DND-41 (cell line): ENCODE measurements at places on chromosomes 3 and 15.

GRCh38 chr3:48639944-48640606 lies 4.8 kb upstream of the SLC26A6 start:
- H3K27ac ChIP-seq: no peak overlapping the region
- H3K4me3 ChIP-seq: no peak overlapping the region
- H3K36me3 ChIP-seq: 0 out of 2 replicates have a peak, but pooled peaks cover 2% of the 10 kb centered on the region
- no peaks in the 10 kb centered on the region for H3K27me3 ChIP-seq
- H3K4me1 ChIP-seq: peaks cover 11% of the 10 kb centered on the region

DNA sequence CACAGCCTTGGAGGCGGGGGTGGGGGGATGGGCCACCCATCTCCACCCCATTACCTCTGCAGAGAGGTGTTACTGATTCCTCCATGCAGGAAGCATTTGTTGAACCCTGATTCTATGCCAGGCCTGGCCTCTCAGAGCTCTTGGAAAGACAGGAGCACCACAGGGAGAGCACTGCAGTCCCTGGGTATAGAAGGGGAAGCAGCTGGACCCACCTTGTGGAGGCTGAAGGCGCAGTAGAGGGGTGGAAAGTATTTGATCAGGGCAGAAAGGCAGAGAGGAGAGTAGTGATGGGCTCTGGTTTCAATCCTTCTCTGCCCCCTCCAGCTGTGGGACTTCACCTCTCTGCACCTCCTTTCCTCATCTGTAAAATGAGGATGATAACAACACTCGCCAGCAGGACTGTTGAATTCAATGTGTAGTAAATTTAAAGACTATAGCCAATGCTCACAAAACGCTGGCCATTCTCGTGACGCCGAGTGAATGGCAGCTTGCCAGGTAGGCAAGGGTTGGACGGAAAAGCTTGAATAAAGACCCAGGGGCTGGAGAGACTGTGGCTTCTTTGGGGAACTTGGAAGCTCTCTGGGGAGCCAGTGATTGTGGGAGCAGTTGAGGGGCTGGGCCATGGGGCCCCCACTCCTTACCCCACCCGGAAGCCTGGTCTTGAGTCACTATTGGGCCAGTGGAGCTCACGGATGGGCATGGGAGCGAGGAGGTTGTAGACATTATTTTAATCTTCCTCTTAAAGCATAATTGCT lies 8.0 kb upstream of the CCDC33 start:
- H3K4me3 ChIP-seq: no peak overlapping the region
- no peak for DNase-seq
- H3K36me3 ChIP-seq: no peaks in the 10 kb centered on the region
- H3K27me3 ChIP-seq: peaks cover 12% of the 10 kb centered on the region
- H3K4me1 ChIP-seq: no peaks in the 10 kb centered on the region
- no peak overlapping the region for H3K27ac ChIP-seq

- no peak overlapping the region for H3K4me3 ChIP-seq
- no peaks in the 10 kb centered on the region for H3K27me3 ChIP-seq
- DNase-seq: no peak
- no peaks in the 10 kb centered on the region for H3K36me3 ChIP-seq
- no peaks in the 10 kb centered on the region for H3K4me1 ChIP-seq
- H3K27ac ChIP-seq: no peak overlapping the region
Measured at GRCh38 chr3:79139395-79140068, 628.3 kb downstream of the ROBO1 start.

GRCh38 chr3:169581633-169582032 lies 81.9 kb downstream of the MECOM start:
- DNase-seq: no peak
- H3K4me1 ChIP-seq: no peaks in the 10 kb centered on the region
- no peak overlapping the region for H3K27ac ChIP-seq

- no peak for DNase-seq
- no peak overlapping the region for H3K27ac ChIP-seq
- H3K4me3 ChIP-seq: no peak overlapping the region
- H3K4me1 ChIP-seq: no peaks in the 10 kb centered on the region
- H3K27me3 ChIP-seq: no peaks in the 10 kb centered on the region
Measured at GRCh38 chr3:6861625-6862000, 698 bp downstream of the GRM7 start.

DNA sequence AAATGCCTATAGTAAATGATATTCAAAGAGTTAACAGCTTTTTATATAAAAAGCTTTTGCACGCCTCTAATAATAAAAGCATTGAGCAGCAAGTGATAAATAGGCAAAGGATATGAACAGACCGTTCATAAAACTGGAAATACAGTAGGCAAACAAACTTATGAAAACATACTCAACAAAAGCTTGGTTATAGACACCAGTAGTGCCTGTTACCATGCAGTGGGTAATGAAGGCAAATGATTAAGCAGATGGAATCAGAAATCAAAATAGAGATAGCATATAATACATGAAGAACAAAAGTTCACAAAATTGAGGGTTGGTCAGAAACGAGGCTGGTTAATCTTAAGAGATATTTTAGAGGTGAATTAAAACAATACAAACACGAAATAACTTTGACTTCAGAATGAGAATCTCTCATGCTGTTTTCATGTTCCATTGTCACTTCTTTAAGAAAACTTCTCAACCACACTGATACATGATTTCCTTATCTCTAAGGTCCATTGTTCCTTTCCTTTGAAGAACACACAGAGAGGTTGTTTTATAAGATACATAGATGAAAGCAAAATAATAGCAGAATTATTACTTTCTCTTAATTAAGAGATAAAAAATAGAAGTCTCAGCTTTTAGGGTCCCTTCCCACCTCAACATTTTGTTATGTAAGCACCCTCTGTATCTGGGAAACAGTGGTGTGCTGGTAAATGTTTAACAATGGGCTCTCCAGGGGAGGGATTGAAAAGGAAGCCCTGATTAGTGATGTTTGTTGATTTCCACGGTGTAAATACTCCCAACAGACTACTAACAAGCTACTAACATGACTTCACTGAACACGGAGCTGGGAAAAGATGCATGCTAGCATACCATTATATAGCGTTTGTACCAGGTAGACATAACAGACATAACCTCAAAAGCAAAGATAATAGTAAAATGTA lies 12.6 kb downstream of the RASGRP1 start:
- no peak overlapping the region for H3K4me3 ChIP-seq
- no peak for DNase-seq
- H3K27me3 ChIP-seq: no peaks in the 10 kb centered on the region

- H3K4me3 ChIP-seq: no peak overlapping the region
- H3K27me3 ChIP-seq: no peaks in the 10 kb centered on the region
- no peak for DNase-seq
- no peaks in the 10 kb centered on the region for H3K4me1 ChIP-seq
- H3K27ac ChIP-seq: no peak overlapping the region
Measured at GRCh38 chr3:53845103-53845880, 927 bp downstream of the CHDH start.

- H3K27me3 ChIP-seq: no peaks in the 10 kb centered on the region
- no peaks in the 10 kb centered on the region for H3K36me3 ChIP-seq
- no peak for DNase-seq
- no peak overlapping the region for H3K4me3 ChIP-seq
- no peaks in the 10 kb centered on the region for H3K4me1 ChIP-seq
Measured at GRCh38 chr15:99857836-99858235, 124.6 kb upstream of the LYSMD4 start.

DNA sequence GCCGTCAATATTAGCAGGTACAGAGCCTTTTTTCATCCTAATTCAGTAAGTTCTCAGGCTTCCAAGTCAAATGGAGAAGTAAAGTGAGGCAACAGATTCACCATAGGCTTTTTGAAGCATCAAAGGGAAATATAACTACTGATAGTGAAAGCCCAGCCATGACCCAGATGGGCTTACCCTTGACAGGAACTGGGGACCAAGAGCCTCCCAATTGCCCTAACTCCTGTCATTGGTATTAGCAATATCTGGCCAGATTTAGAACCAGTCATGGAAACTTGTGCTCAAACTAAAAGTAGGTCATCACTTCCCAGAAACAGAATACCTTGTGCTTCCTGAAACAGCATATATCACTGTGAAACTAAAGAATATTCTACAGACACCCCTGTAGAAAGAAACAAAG lies 33.0 kb downstream of the NME9 start:
- no peak overlapping the region for H3K4me3 ChIP-seq
- no peak for DNase-seq
- peaks cover 59% of the 10 kb centered on the region for H3K36me3 ChIP-seq
- no peak overlapping the region for H3K27ac ChIP-seq
- H3K27me3 ChIP-seq: no peaks in the 10 kb centered on the region

DNA sequence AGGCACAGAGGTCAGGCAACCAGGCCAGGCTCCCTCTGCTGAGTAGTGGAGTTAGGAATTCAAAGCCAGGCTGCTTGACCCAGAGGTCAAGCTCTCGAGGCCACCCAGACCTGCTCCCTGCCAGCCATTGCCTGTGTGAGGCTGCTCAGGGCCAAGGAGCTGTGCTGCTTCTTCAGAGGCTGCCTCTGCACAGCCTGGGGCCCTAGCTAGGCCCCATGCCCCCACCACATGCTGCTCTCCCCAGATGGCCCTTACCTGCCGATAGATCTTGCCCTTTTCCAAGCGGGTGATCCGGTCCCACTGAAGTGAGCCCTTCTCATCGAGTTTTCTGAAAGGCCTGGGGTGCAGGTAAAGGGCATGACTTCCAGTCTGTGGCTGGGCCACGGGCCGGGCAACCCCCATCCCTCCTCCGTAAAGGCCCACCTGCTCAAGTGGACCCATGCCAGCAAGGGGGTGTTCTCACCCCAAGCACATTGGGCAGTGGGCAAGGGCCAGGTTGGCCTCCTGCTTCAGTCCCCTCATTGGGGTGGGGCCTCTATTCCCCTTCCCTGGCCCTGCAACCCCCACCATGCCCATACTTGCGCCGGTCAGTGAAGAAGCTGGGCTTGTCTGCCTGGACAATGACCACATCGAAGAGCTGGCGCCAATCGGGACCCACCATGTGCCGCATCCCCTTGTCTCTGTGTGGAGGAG lies 6.5 kb downstream of the NT5DC2 start:
- no peaks in the 10 kb centered on the region for H3K36me3 ChIP-seq
- H3K27me3 ChIP-seq: no peaks in the 10 kb centered on the region
- no peak for DNase-seq
- H3K4me3 ChIP-seq: no peak overlapping the region
- no peak overlapping the region for H3K27ac ChIP-seq
- no peaks in the 10 kb centered on the region for H3K4me1 ChIP-seq

- H3K27me3 ChIP-seq: no peaks in the 10 kb centered on the region
- H3K36me3 ChIP-seq: no peaks in the 10 kb centered on the region
Measured at GRCh38 chr3:108603691-108604090, 14.2 kb downstream of the DZIP3 start.

GRCh38 chr3:146403792-146404191 lies 65.6 kb downstream of the PLSCR2 start:
- H3K4me3 ChIP-seq: no peak overlapping the region
- no peak for DNase-seq
- no peaks in the 10 kb centered on the region for H3K27me3 ChIP-seq
- no peaks in the 10 kb centered on the region for H3K4me1 ChIP-seq
- no peaks in the 10 kb centered on the region for H3K36me3 ChIP-seq

DNA sequence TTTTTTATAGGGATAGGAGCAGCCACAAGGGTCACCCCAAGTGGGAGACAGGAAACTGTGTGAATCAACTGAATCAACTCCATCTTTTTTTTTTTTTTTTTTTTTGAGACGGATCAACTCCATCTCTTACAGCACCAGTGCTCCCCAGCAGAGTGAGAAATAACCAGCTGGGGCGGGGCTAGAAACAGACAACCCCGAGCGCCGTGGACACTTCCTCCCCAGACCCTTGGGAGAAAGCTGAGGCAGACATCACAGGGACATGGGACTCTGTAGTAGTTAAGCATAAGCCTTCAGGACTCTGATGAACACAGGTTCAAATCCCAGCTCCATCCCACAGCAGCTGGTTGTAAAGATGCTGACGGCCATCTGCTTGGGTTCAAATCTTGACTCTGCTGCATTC lies 75.4 kb downstream of the PRICKLE2 start:
- no peaks in the 10 kb centered on the region for H3K4me1 ChIP-seq
- H3K27ac ChIP-seq: no peak overlapping the region
- H3K27me3 ChIP-seq: no peaks in the 10 kb centered on the region

DNA sequence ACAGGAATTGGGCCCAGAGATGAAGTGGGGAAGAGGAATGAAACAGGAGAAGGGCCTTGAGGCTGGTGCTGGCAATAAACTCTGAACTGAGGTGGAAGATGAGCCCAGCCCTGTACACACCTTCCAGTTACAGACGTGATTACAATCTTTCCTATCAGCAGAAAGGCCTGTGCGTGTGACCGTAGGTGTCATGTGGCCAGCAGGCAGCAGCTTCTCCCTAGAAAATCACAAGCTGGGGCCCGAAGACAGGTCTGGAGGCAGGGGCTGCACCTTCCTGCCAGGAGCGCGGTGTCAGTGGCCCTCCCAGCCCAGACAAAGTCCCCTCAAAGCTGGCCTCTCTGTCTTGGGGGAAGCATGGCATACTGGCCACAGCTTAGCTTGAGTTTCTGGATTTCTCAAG lies 16.7 kb upstream of the PIGZ start:
- no peaks in the 10 kb centered on the region for H3K4me1 ChIP-seq
- no peak overlapping the region for H3K4me3 ChIP-seq
- no peak for DNase-seq
- no peak overlapping the region for H3K27ac ChIP-seq
- no peaks in the 10 kb centered on the region for H3K36me3 ChIP-seq

GRCh38 chr3:193292386-193292785 lies 51.4 kb downstream of the PLAAT1 start:
- H3K4me3 ChIP-seq: no peak overlapping the region
- H3K36me3 ChIP-seq: no peaks in the 10 kb centered on the region
- DNase-seq: no peak
- no peaks in the 10 kb centered on the region for H3K4me1 ChIP-seq
- H3K27ac ChIP-seq: no peak overlapping the region

GRCh38 chr3:134333522-134334181 lies 40.6 kb downstream of the AMOTL2 start:
- H3K27ac ChIP-seq: no peak overlapping the region
- DNase-seq: no peak
- H3K4me3 ChIP-seq: no peak overlapping the region

GRCh38 chr15:38019066-38019465 lies 84.6 kb downstream of the TMCO5A start:
- no peak for DNase-seq
- no peak overlapping the region for H3K4me3 ChIP-seq
- no peak overlapping the region for H3K27ac ChIP-seq
- no peaks in the 10 kb centered on the region for H3K36me3 ChIP-seq
- no peaks in the 10 kb centered on the region for H3K4me1 ChIP-seq

GRCh38 chr3:146283781-146284445 lies 33.0 kb upstream of the PLSCR4 start:
- no peak overlapping the region for H3K27ac ChIP-seq
- no peak for DNase-seq
- no peaks in the 10 kb centered on the region for H3K36me3 ChIP-seq
- no peaks in the 10 kb centered on the region for H3K4me1 ChIP-seq

DNA sequence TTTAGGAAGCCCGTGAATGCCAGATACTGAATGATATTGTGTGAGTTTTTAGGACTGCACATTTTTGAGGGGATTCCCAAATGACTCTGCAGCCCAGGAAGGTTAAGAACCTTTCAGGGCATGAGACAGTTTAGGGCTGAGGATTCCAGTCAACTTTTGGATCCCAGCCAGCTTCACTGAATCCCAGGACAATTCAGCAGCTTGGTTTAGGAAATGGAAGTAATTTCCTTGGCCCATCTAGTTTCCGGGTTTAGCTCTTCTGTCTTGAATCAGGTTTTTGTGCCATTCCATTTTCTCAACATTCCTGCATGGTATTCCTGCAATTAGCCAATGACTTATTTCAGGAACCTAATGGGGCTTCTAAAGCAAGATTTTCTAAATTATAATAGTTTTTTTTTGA lies 253.9 kb downstream of the LSAMP start:
- no peak overlapping the region for H3K27ac ChIP-seq
- no peak for DNase-seq
- H3K27me3 ChIP-seq: no peaks in the 10 kb centered on the region
- H3K4me1 ChIP-seq: no peaks in the 10 kb centered on the region
- H3K36me3 ChIP-seq: no peaks in the 10 kb centered on the region
